ENCODE measurements at places on chromosomes 3 and 15.
A peak's percentile ranks its signal among the peaks of the same experiment; 100 is the strongest.

DNA sequence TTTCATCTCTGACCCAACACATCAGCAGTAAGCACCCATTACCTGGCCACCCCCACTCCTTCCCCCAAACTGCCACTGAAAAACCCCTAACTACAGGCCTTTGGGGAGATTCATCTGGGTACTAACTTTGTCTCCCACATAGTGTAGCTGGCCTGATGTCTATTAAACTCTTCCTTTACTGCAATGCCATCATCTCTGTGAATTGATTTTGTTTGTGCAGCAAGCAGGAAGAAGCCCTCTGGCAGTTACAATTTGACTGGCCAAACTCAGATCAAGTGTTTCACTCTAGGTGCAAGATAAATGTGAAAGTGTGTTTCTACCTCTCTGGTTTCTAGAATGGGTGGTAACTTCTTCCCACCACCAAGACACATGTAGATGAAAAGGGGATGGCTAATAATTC is 26.7 kb upstream of the OR5K4 start:
- DNase-seq: no peak

- DNase-seq: no peak
Observed at GRCh38 chr15:49987896-49988295, 131.1 kb downstream of the ATP8B4 start.

DNA sequence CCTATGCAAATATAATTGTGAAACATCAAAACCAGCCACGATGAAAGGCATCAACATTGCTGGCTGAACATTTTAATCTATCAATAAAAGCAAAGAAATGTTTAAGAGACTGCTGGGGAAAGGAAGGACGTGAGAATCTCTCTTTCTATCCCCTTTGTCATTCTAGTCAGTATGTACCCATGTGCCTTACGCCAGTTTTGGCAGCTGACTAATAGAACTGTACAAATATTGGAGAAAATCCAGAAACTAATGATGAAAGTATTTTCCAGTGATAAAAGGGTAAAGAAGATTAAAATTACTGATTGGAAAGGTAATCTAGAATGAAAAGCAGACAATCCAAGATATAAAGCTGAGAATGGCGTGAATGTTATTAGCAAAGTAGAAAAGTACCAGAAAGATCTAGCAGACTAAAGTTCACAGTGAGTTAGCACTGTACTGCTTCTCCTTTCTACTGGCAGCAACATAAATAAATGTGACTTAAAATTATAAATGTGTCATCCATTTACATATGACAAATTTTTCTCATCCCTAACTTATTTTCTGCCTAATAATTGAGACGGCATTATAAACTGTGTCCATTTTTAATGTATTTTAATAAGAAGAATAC is 401.9 kb upstream of the CNTN4 start:
- DNase-seq: no peak

DNA sequence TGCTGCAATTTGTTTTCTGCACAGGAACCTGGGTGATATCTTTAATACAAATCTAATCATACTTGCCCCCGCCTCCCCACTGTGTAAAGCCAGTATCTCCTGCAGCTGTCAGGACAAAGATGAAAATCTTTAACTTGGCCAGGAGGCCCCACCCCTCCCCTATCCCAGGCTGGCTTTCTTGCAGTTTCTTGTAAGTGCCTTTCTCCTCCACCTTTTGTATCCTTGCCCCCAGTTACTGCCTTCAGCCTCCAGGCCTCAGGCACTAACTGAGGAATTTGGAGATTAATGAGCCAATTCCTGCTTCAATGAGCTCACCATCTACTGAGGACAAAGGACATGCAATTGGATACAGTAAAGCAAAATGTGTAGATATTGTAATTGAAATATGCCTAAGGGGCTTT is 6.5 kb downstream of the GCSAM start:
- no peak for DNase-seq

GRCh38 chr15:88166082-88166993 is 90.2 kb downstream of the NTRK3 start:
- no peak for DNase-seq

DNA sequence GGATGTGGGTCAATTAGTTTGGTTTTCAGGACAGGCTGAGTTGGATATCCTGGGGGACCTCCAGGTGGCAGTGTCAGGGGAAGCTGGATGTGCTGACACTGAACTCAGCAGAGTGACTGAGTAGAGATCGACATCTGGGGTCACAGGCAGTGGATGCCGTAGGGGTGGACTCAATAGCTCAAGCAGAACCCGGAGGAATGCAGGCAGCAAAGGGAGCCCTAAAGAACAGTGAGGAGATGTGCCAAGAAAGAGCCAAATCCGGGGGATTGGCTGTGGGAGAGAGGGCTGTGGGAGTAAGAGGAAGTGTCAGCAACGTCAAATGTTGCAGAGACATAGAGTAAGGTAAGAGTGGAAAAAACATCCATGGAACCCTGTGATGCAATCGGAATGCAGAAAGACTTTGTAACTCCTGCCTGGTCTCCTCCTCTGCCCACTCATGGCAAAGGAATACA is 11.6 kb downstream of the CCR5AS start:
- DNase-seq: no peak

DNA sequence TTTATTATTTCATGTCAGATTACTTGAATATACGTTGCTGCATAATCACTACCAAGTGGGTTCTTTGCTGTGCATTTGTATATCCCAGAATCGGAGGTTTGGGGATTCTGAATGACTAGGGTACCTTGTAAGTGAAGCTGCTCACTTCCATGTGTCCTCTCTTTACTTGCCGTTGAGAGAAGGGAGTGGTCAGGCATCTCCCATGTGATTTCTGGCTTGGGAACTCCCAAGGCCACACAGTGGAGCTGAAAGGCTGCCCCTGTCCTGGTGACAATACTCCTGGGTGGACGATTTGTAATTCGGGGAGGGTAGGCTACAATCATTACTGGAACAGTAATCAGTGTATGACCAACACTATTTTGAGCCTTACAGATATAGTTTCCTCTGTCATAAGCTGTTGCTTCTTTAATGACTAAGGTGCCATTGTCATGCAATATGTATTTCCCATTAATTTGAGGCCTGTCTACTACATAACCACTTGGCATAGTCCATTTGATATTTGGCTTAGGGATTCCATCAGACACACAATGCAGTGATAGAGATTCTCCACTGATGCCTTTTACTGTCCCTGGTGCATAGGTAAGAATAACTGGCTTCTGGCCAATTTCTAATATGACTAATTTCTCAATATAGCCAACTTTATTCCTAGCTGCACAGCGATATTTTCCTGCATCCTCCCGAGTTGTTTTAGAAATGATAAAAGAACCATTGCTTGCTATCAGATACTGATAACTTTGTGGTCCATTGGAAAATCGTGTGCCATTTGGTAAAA is 24.0 kb downstream of the IGSF10 start:
- DNase-seq: no peak

DNA sequence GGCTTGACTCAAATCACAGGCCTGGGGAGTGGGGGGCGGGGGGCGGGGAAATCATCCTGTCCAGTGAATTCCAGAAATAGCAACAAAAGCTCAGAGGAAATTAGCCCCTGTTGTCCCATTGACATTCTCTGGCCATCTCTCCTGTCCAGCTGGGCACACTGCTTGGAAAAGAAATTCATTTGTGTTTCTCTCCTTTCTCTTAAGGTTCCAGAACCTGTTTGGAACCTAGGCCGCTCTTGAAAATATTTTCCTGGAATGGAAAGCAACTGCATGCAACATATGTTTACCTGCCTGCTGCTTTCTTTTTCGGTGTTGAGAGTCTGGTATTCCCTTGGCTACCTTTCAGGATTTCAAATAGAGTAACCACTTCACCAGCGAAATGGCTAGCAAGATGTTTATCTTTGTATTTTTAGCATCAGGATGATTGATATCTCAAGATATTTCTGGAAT is 169.0 kb downstream of the GHSR start:
- DNase-seq: no peak

GRCh38 chr3:51591231-51591630 is 52.7 kb downstream of the RAD54L2 start:
- DNase-seq: no peak

GRCh38 chr3:197302696-197303341 is 4.4 kb upstream of the DLG1 start:
- DNase-seq: peak; percentile 12

DNA sequence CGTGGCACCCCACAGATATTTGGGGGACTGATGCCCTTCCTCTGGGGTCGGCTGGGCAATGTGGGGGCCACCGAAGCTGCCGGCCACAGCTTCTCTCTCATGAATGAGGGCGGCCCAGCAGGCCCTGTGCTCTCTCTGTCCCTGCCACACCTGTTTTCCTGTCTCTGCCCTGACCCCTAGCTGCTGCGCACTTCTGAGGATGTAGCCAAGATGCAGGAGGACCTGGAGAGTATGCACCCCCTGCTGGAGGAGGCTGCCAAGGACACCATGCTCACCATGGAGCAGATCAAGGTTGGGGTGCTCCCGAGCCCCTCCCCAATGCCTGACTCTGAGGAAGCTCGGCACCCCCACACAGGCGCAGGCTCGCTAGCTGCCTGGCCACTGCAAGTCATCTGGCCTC is 59.7 kb downstream of the SEMA3G start:
- DNase-seq: no peak

DNA sequence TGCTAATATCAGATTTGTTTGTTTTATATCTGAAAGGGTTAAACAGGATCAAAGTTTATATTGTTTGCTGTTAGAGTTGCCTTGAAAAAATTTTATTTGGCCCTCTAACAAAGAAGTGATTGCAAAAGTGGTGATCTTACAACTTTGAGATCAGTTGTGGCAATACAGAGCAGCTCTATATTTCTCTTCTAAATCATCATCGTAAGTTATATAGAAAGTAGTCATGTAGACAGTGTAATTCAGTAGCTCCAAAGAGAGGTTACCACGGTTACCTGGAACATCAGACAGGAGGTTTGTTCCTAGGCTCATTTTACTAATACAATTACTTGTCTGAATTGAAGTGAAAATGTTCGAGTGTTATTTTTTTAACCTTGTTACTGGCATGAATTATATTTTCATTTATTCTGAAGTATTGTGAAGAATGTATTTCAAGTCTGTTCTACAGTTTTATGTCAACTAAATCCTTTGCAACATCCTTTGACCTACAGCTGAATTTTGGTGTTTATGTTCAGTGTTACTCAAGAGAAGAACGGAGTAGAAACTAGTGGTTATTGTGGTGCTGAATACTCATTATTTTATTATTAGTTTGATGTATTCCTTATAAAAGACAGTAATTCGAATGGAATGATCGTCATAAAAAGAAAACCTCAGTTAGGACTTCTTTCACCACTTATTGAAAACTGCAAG is 214.2 kb downstream of the NAALADL2 start:
- no peak for DNase-seq
